PC-9 (cell line): ENCODE measurements at places on chromosomes 13 and 19. TPM values are rescaled to one million over a fixed set of nuclear protein-coding genes. Genes with fewer than 3 reads are reported as not detected.

- DNase-seq = peak; percentile 59
These were observed 7.6 kb upstream of the HMG20B start for GRCh38 chr19:3565139-3565538.

DNA sequence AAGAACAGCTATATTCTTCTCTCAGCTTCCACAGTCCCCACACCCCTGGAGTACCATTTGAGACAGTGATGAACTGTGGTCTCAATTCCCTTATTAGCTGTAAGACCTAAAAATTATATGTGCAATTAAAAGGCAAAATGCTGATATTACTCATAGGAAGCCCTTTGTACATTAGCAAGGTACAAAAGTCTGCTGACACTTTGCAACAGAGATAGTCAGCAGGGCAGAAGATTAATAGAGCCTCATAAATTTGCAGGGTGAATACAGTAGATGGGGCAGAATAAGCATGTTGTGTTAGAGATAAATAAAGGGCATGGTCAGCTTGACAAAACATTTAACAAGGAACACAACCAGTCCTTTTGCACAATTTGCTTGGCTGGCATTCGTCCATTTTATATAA lies 210.0 kb upstream of the OBI1 start:
- DNase-seq = no peak

GRCh38 chr13:77986713-77987112 lies 68.1 kb upstream of the EDNRB start:
- DNase-seq = no peak

- DNase-seq = no peak
These were observed 343.8 kb downstream of the KCNRG start for GRCh38 chr13:50359041-50359367.

- no peak for DNase-seq
These were observed 128.1 kb upstream of the RXFP2 start for GRCh38 chr13:31611214-31611613.

GRCh38 chr19:10752237-10752912 lies 34.5 kb downstream of the DNM2 start:
- no peak for DNase-seq

- DNase-seq = peak; percentile 16
These were observed 557 bp downstream of the PSPC1 start for GRCh38 chr13:19782049-19782726.

GRCh38 chr19:29636553-29637360 lies 28.5 kb upstream of the PLEKHF1 start:
- no peak for DNase-seq

- DNase-seq = no peak
These were observed 84.9 kb downstream of the PTPRS start for GRCh38 chr19:5255602-5256231.

DNA sequence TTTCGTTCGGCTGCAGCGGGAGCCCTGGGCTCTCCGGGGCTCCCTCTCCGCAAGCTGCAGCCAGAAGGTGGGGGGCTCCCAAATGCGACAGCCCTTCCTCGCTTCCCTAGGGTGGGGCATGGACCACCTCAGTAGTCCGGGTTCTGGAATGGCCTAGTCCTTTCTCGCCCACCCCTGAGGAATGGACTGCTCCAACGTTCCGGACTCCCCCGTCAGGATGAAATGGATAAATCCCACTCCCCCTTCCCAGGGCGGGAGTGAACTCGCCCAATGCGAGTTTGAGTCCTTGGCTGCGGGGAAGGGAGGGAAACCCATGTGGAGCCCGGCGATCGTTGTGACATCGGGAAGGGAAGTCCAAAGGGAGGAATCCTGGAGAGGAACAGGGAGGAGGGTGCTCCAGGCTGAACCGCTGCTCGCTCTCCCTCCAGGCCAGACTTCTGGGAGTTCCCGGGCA lies 5.5 kb downstream of the HRC start:
- DNase-seq = peak; percentile 70

- DNase-seq = no peak
These were observed 2.6 kb upstream of the NAT14 start for GRCh38 chr19:55482156-55482961.

- DNase-seq = no peak
These were observed 7.9 kb upstream of the DENND1C start for GRCh38 chr19:6489278-6490061.

- no peak for DNase-seq
These were observed 49.9 kb downstream of the RAB20 start for GRCh38 chr13:110511509-110512181.

- DNase-seq = no peak
These were observed 12.2 kb upstream of the KLK12 start for GRCh38 chr19:51047031-51047335.

GRCh38 chr13:42381165-42381425 lies 109.1 kb downstream of the AKAP11 start:
- no peak for DNase-seq

GRCh38 chr13:59843040-59843439 lies 320.7 kb downstream of the DIAPH3 start:
- no peak for DNase-seq

GRCh38 chr19:53898636-53899341 lies 10.3 kb upstream of the CACNG7 start:
- DNase-seq = no peak

- no peak for DNase-seq
These were observed 41.0 kb upstream of the CNMD start for GRCh38 chr13:52780611-52781010.

DNA sequence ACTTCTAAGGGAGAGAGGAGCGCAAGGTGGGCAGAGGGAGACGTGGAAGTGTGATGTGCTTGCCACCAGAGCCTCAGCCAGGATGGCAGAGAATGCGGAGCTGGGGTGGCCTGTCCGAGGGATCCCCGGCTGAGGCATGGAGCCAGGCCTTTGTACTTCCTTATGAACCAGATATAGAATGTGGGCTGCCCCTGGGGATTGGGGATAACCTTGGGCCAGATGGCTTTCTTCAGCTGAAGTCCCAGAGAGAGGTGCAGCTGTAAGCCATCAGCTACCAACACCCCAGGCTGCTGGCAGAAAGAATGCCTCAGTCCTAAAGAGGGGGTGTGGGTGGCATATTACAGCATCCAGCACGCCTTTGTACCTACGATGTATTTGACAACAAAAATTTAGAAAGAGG lies 25.5 kb upstream of the FBXO17 start:
- no peak for DNase-seq

GRCh38 chr19:49593233-49594113 lies 2.5 kb downstream of the PRR12 start:
- DNase-seq = peak; percentile 87

DNA sequence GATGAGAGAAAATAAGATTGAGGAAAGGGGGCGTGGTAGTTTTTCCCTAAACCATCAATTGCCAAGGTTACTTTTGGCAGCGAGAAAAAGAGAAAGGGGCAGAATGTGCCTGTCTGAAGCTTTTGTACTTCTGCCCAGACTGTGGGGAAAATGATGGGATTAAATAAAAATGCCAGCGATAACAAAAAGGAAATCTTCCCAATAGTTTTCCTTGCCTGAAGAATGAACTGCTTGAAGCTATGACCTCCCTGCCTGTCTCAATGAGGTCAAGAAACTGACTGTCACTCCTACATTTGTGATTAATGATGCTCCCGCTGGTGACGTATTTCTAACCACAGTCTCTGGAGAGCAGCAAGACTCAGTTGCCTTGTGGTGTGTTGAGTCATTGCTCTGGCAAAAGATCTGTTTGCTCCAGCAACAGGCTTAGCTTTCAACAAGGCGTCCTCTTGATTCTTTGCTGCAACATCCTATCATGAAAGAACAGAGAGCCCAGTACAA lies 1051.5 kb downstream of the DIAPH3 start:
- DNase-seq = no peak

DNA sequence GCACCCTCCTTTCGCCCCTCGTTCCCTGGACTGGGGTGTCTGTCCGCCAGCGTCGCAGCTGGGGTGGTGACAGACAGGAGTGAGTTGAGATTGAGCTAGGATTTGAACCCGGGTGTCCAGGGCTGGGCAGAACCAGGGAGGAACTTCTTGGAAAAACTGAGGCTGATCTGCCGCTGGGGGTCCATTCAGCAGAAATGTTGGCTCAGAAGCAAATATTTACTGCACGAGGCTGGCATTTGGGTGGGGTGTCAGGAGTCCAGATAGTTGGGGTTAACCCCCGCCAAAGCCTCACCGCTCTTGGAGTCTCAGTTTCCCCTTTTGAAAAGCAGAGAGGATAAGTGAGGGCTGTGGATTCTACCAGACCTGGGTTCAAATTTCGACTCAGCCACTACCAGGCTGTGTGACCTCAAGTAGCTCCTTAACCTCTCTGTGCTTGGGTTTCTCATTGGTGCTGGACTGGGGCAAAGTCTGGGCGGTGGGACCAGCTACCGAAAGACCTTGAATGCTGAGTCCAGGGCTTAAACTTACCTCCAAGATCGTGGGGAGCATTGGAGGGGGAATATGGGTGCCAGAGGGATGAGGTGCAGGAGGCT lies 20.9 kb downstream of the MAST3 start:
- no peak for DNase-seq

DNA sequence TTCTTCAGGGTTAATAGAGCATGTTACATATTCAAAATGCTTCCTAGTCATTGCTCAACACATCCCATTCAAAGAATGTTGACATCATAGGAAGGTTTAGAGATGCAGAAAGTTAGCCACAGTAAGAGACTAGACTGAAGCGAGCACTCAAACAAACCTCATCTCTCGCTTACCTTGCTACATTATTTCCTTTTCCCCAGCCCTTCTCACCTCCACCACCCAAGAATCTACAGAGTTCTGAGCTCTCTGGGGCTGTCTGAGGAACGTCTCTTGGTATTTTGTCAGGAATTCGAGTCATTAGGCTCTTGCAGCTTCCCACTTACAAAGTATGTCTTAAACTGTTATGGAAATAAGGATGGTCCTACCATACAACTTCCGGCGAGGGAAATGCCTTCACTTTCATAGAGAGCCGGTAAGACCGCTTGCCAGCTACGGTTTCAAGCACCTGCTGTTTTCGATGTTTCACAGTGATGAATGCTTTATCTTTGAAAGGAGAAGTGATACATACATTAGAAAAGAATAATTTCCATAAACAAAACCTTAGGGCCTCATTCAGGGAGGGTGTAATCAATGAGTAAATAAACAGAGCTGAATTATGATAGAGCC lies 65.1 kb downstream of the FLT1 start:
- DNase-seq = no peak

DNA sequence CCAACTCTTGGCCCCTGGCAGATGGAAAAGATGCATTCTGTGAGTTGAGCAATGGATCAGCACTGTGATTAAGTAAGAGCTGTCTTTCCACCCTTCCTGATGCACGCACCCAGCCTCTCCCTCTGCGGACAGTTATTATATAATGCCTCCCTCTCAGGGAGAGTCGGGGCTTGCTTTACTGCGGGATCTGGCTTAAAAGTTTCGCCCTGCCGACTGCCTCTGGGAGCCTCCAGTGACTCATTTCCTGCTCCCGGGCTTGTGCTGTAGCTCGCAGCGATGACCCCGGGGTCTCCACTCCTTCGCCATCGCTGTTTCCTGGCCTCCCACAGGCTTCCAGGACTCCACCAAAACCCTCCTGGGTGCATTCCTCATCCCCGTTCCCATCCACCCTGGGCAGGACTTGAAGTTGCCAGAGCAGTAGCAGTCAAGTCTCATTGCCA lies 107.4 kb upstream of the SLC7A1 start:
- DNase-seq = peak; percentile 70

- no peak for DNase-seq
These were observed 47.3 kb upstream of the C13orf42 start for GRCh38 chr13:51158365-51158764.

- DNase-seq = no peak
These were observed 50.4 kb downstream of the TEX29 start for GRCh38 chr13:111370570-111371535.

- DNase-seq = no peak
These were observed 19.2 kb upstream of the AKT2 start for GRCh38 chr19:40304306-40304705.

DNA sequence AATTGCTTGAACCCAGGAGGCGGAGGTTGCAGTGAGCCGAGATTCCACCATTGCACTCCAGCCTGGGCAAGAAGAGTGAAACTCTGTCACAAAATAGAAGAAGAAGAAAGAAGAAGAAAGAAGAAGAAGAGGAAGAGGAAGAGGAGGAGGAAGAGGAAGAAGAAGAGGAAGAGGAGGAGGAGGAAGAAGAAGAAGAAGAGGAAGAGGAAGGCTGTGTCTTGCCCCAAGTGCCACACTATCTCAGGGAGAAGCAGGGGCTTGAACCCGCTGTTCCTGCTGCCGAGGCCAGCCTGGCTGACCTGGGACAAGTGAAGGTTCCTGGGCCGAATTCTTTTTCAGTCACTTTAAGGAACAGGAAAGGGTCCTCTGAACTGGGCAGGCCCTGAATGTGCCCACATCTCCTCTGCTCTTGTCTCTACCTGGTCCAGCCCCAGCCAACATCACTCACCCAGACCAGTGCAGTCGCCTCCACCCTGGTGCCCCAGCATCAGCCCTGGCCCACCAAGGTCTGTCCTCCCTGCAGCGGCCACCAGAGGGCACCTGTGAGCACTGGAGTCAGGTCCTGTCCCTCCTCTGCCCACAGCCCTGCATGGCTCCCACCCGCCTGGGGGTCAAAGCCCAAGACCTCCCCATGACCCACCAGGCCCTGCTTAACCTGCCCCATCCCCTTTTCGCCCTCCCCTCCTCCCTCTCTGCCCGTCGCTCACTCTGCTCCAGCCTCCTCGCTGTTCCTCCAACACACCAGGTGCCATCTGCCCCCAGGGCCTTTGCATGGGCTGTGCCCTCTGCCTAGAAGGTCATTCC lies 20.0 kb downstream of the TICAM1 start:
- peak; percentile 75 for DNase-seq

DNA sequence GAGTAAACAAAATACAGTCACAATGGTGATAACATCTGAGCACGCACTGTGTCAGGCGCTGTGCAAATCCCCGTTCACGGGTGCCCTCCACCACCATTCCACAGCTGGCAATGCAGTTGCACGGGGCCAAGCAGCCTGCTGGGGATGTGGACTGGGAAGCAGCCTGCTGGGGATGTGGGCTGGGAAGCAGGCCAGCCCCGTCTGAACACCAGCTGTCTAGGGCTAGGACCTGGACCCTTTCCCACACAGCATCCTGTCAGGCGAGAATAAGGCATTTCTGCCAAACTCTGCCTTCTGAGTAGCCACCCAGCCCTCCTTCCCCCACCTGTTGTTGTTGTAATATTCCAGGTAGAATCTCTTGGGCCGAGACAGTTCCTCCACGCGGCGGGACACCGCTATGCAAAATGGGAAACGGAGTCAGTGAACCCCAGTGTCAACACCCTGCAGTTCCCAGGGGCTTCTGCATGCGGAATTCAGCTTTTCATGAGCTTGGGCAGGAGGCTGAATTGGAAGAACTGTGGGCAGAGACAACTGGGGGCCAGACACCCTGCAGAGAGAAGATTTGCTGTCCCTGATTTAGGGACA lies 27.8 kb upstream of the MIER2 start:
- no peak for DNase-seq

HAUS8 gene
- 26.5 and 30.8 TPM in 2 replicates for total RNA-seq

IGFL2 gene
- 1.0 TPM in 1 of 2 replicates, not detected in the other for total RNA-seq

ZNF878 gene
- total RNA-seq = 0.33 and 0.46 TPM in 2 replicates

ZNF154 gene
- total RNA-seq = 0.17 and 0.20 TPM in 2 replicates

CD37 gene
- total RNA-seq = not detected in 2 replicates

SYNGR4 gene
- total RNA-seq = 1.3 and 2.1 TPM in 2 replicates

TMIGD2 gene
- not detected in 2 replicates for total RNA-seq

LILRB2 gene
- total RNA-seq = not detected in 2 replicates

KIR2DL4 gene
- total RNA-seq = not detected in 2 replicates

UBAC2 gene
- 80.3 and 82.2 TPM in 2 replicates for total RNA-seq

C19orf81 gene
- not detected in 2 replicates for total RNA-seq

SIGLEC8 gene
- not detected in 2 replicates for total RNA-seq
